Bronchial smooth muscle cell (primary cell): ENCODE measurements at places on chromosomes 11 and 22. TPM values are rescaled to one million over a fixed set of nuclear protein-coding genes. Genes with fewer than 3 reads are reported as not detected.

TRIM3 gene
- total RNA-seq = 27.4 and 42.2 TPM in 2 replicates

OR51B4 gene
- total RNA-seq = not detected in 2 replicates

KCNJ5 gene
- total RNA-seq = 0.16 and 0.17 TPM in 2 replicates

UBQLN3 gene
- 0.09 and 0.16 TPM in 2 replicates for total RNA-seq

CASP5 gene
- total RNA-seq = under 0.01 TPM in 1 of 2 replicates, not detected in the other

CSNK2A3 gene
- 0.47 and 0.86 TPM in 2 replicates for total RNA-seq

DUSP18 gene
- total RNA-seq = 8.5 and 11.5 TPM in 2 replicates

CHST1 gene
- under 0.01 and 0.32 TPM in 2 replicates for total RNA-seq
